ENCODE measurements at places on chromosomes 6 and 20. TPM values are rescaled to one million over a fixed set of nuclear protein-coding genes. Genes with fewer than 3 reads are reported as not detected.

EFCAB8 gene
- total RNA-seq = not detected

CFAP206 gene
- total RNA-seq = 0.56 TPM

DNAAF9 gene
- total RNA-seq = 4.8 TPM

HLA-DQB2 gene
- total RNA-seq = not detected

MAP1LC3A gene
- 25.9 TPM for total RNA-seq

GLP1R gene
- not detected for total RNA-seq

FAM162B gene
- not detected for total RNA-seq

KCNK5 gene
- total RNA-seq = 1.00 TPM

AGER gene
- 2.3 TPM for total RNA-seq

PGC gene
- not detected for total RNA-seq

YTHDF1 gene
- total RNA-seq = 60.1 TPM

ZFP57 gene
- total RNA-seq = not detected

COL10A1 gene
- total RNA-seq = not detected

TXLNB gene
- total RNA-seq = not detected

SLA2 gene
- not detected for total RNA-seq

SLC22A16 gene
- not detected for total RNA-seq

GPR6 gene
- total RNA-seq = not detected
